Activated CD8-positive, alpha-beta memory T cell treated with anti-CD3 and anti-CD28 coated beads for 4 hours (primary cell): ENCODE measurements at places on chromosomes 1 and 21.

GRCh38 chr1:18707696-18708257 is 77.1 kb downstream of the PAX7 start:
- no peak for DNase-seq

DNA sequence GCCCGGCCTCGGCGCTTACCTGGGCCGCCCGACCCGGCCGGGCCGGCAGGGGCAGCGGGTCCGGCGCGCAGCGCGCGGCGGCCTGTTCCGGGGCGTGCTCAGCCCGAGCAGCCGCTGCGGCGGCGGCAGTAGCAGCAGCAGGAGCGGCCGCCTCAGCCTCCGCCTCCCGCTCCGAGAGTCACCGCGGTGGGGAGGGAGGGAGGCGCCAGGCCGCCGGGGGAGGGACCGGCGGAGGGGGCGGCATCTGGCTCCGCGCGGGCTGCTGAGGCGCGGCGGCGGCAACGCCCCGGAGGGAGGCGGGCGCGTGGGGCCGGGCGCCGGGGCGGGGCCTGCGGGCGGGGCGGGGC is at the start of gene CTNNBIP1:
Gene CTNNBIP1, minus strand, starts transcription at position 194 of the 347 bp plus-strand sequence. CDS start 38,205 bp downstream, outside the sequence.
- no peak for DNase-seq

DNA sequence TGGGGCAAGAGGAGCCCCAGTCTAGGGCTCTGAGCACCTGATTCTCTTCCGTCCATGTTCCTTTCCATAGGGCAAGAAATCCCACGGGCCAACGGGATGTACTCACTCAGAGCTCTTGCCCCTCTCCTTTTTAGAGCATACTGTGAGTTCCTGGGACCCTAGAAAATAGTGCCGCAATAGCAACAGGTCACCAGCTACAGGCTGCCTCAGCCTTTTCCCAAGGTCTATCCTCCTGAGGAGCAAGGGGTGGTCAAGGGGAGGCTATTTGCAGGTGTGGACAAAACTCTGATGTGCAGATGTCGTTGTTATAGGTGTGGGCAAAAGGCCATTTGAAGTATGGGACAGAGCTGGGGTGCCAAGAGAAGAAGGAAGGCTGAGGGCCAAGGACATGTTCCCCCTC is 1.6 kb upstream of the QSOX1 start:
- no peak for DNase-seq

- no peak for DNase-seq
Measured at GRCh38 chr1:234170622-234171021, 202.6 kb upstream of the COA6 start.

DNA sequence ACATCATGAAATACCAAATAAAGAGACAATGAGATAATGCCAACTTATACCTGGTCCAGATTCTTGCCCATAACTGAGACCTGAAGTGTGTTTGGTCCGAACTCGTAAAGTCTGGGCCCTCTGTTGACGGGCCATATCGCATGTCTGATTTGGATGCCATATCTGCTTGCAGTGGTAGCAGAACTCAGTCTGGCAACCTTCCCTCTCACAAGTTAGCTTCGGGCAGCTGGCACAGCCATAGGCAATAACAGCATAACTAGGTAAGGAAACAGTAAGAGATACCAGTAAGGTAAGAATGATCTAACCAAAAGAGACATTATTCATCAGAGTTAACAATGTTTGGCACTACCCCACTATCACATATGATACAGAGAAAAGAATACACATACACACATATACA is 15.1 kb downstream of the RNF19B start:
- no peak for DNase-seq

DNA sequence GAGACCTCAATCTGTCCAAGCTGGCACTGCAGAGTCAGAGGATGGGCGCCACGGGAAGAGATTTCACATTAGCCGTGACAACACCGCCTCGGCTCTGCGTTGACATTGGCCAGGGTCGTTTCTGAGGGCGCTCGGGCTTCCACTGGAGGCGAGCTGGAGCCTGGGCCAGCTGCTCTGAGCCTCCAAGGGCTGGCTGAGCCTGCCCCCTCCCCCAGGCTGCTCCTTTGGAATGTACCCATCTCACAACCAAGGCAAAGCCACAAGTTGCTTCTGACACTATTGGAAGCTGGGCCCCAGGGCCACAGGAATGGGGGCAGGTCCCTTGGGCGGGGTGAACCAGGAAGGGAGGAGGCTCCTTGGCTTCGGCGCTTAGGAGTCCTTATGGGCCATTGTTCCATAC is 12.7 kb downstream of the GPR3 start:
- DNase-seq = no peak

GRCh38 chr1:81560629-81561028 is 240.1 kb upstream of the ADGRL2 start:
- no peak for DNase-seq

GRCh38 chr1:238061967-238062613 is 171.4 kb upstream of the ZP4 start:
- DNase-seq = no peak

- no peak for DNase-seq
Measured at GRCh38 chr1:185514311-185514710, 197.3 kb upstream of the IVNS1ABP start.

DNA sequence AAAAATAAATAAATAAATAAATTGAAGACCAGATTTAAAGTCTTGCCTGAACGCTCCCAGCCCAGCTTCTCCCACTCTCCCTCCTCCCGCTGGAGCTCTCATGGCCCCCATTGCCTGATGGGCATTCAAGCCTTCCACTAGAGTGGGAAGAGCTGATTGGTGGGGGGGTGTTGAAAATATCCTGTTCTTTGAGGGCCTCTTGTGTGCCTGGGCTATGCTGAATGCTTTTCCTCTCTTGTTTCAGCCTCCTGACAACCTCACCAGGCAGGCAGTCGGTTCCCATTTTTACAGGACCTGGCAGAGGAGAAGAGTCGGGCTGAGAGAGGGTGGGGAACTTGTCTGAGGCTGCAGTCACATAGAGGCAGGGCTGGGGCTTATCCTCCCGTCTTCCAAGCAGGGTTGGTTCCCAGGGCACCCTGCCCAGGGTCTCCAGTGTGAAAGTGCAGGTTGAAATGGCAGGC is 59.2 kb upstream of the SSBP3 start:
- DNase-seq = no peak

- DNase-seq = no peak
Measured at GRCh38 chr1:7178741-7179140, 393.5 kb downstream of the CAMTA1 start.

DNA sequence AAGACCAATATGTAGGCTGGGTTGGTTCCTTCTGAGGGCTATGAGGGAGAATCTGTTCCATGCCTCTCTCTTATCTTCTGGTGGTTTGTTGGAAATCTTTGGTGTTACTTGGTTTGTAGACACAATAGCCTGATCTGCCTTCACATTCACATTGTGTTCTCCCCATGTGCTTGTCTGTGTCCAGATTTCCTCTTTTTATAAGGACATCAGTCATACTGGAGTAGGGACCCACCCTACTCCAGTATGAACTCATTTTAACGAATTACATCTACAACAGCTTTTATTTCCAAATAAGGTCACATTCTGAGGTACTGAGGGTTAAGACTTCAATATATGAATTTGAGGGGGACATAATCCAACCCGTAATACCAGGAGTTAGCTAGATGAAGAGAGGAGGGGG is 75.9 kb downstream of the DISP1 start:
- DNase-seq = no peak

DNA sequence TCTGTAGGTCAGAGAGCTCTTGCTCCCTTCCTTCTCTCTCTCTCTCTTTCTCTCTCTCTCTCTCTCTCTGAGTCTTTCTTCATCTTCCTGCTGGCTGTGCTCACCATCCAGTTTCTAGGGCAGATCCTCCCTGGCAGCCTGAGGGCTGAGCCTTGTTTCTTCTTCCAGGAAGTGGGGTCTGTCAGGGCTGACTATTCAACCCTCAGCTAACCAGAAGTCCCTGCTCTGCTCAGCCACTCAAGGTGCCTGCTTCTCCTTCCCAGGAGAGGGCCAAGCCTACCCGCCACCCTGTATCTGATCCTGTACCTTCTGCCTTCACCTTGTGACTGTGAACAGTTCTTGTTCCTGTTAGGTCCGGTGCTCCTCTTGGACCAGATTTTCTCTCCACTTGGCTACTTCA is 107.6 kb upstream of the ETV3 start:
- DNase-seq = no peak

DNA sequence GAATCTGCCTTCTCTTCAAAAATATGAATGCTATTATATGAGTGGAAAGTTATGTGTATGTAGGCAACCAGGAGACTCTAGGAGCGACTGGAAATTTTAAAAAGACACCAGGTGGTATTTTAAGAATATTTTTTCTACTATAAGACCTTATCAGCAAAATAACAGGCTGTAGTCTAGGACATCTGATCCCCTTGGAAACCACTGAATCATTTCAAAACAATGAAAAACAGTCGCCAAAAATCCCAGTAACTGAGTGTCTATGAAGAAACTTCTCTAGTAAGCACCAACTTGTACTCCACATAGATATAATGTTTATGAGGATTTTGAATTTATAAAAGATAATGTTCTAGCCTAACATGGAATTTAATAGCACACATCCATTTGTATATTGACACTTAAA is 358.5 kb downstream of the GPATCH2 start:
- no peak for DNase-seq

DNA sequence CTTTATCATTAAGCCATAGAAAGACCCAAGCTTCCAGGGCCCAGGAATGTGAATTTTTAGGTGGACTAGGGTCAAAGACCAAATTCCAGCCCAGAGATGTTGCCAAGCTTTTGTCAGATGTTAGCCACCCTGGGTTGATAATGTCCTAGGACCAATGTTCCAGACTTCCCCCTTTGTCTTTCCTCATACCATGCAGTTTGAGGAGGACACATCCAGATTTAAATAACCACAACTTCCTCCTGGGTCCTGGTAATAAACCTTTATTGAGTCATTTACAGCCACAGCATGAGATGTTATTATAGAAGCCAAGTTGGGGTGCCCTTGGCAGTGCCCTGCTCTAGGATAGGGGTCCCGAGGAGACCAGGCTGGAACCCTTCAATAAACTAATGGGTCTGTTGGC is 5.9 kb downstream of the TNR start:
- no peak for DNase-seq

DNA sequence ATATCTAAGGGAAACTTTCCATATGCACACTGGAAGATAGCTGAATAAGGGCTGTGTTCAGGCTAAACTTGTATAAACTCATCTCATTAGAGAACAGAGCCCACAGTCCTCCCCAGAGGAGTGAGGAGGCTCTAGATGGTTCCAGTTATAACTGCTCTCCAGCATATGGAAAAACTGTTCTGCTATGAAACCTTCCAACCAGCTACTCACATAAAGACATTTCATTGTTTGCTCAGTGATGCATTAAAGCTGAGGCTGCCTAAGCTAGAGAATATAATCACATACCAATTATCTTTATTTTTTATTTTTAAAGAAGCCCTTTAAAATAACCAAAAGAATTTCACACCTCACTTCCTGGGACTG is 13.3 kb downstream of the AHCYL1 start:
- no peak for DNase-seq

- DNase-seq = peak; percentile 71
Measured at GRCh38 chr1:9110669-9111356, 18.1 kb downstream of the GPR157 start.

DNA sequence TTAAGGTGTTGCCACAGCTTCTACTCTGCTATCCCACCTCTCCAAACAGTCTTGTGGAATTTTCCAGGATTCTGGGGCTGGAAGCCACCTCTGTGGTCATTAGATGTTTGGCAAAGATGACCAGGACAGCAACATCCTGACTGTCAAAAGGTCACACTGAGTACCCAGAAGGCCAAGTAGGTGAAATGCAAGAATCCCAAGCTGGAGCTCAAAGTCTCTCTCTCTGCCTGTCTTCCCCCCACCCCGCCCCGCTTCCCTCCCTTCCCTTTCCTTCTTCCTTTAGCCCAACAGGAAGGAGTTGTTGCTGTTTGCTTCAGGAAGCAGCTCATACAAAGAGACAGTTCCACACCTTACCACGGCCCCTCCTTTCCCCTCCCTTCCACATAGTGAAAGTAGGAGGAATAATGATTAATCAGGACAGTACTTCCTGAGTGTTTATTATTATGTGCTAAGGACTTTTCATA is 75.6 kb upstream of the SLC2A1 start:
- no peak for DNase-seq

- no peak for DNase-seq
Measured at GRCh38 chr1:150017206-150017750, 6.8 kb upstream of the OTUD7B start.

- DNase-seq = no peak
Measured at GRCh38 chr1:2045468-2046173, 4.6 kb upstream of the PRKCZ start.

DNA sequence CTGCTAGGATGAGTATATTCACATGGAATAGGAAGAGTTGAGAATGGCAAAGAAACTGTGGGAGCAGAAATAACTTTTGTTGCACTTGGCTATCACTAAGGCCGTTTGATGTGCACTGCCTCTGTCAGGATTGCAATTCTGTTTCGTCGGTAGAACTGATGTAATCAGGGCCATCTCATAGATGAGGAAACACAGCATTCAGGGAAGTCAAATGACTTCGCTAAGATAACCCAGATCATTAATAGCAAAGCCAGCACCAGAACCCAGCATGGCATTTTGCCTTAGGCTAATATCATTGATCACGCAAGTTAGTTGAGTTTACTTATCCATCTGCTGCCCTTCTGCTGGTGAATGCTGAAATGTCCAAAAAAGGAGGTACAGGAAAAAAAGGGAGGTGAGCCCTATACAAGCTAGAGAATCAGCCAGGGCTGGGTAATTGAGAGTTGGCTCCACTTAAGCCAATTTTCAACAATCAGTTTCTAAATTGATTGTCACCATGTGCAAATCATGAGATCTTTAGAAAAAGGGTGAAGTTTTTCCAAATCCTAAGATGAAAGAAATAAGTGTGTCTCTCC is 7.6 kb downstream of the RASSF5 start:
- DNase-seq = no peak

- DNase-seq = no peak
Measured at GRCh38 chr1:51170342-51170741, 65.7 kb upstream of the RNF11 start.
